ENCODE measurements at places on chromosomes 4 and X.

GRCh38 chr4:121139533-121140222 is 24.4 kb downstream of the TNIP3 start:
- no peak for DNase-seq

- no peak for DNase-seq
Observed at GRCh38 chrX:104370089-104370488, 115.4 kb upstream of the ESX1 start.

DNA sequence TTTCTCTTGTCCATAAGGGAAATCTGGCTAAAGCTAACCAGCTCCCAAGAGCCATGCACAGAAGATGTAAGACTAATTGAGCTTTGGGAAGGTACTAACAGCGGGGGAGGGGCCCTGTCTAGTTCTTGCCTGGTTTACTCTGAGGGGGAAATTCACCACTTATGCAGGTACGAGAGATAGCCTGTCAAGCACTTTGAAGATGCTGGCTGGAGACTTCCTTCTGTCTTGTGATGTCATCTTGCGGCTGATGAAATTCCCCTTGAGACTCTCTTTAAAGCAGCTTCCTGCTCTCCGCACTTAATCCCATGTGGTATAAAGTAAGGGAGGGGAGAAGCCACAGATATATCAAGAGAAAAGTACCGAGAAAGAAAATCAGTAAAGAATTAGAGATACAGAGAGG is 345.3 kb downstream of the MAPK10 start:
- DNase-seq = no peak

DNA sequence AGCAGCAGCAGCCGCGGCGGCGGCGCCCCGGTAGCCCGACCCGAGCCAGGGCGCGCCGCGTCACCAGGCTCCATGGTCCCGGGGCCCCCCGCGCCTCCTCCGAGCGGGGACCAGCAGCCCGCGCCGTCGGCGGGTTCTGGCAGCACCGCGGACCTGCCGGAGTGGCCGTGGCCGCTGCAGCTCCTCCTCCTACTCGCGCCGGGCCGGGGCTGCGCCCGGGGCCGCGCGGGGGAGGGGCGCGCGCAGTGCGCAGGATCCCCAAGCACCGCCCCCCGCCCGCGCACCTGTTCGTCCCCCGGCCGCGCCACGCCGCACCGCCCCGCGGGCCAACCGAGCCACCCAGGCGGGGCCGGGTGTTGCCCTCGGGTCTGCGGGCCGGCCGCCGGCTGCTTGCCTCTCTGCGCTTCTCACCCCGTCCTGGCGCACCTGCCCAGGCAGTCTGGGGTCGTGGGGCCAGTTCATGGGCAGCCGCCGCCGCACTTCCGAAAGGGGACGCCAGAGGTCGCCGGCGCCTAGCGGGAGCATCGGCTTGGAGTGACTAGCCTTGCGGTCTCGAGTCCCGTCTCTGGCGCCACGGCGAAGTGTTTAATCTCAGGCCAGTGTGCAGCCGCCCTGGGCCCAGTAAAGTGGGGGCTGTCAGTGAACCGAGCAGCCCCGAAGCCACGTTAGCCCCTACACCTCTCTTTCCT is at the start of gene SLC9A7:
Gene SLC9A7, minus strand, starts transcription at position 163 of the 689 bp plus-strand sequence. Its CDS starts 89 bp downstream, at position 74.
- no peak for DNase-seq

DNA sequence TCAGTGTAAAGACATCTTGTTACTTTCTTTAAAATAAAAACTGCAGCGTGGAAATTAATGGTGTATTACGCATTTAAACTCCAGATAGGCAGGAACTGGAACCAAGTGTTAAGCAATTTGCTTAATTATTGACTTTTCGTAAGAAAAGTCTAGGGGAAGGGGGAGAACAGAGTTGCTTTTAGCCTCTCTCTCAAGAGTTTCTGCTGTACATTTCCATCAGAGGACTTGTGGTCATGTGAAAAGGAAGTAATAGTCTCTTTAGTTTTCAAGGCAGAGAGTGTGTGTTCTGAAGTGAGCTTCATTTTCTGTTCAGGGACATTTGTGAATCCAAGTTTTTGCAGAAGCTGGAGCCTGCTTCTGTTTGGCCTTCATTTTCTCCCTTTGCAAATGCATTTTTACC is 127.2 kb downstream of the UBE2K start:
- DNase-seq = peak; percentile 32

- DNase-seq = no peak
Observed at GRCh38 chrX:2224161-2224560, 276.6 kb downstream of the DHRSX start.

DNA sequence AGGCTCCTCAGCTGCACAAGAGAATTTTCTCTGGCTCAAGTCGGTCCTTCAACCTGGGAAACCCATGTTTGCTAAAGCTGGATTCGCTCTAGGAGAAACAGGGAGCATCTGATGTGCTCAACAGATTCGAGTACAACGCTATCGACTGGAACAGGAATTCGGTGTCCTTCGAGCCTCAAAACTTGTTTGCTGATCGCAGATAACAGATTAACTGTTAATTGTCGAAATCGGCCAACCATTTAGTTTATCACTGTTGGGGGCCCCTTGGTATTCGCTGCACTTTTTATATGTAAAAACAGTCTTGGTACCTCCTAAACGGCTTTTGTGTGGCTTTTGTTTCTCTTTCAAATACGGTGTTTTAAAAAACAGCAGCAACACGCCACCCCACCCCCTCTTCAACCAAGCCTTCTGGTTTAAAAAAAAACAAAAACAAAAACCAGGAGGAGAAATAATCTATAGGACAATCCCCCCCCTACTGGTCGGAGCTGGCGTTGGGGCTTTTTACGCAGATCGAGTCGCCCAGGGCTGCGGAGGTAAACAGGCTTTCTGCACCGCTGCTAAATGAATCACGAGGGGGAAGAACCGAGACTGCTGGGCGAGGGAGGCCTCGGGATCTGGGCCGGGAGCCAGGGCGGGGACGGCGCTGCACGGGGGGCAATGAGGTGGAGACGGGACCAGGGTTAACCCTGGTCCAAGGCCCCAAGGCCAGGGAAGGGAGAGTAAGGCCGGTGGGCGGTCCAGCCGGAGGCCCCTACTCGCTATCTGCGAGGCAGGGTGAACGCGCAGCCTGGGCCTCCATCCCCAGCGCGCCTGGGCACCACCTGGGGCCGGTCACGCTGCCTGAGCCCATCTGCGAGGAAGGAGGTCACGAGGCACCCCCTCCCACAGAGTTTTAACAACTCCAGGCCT is 71.7 kb upstream of the BCOR start:
- DNase-seq = peak; percentile 43

- no peak for DNase-seq
Observed at GRCh38 chr4:119521268-119521667, 107.3 kb downstream of the PDE5A start.

GRCh38 chr4:12122316-12122715 is 693.6 kb upstream of the HS3ST1 start:
- DNase-seq = no peak

DNA sequence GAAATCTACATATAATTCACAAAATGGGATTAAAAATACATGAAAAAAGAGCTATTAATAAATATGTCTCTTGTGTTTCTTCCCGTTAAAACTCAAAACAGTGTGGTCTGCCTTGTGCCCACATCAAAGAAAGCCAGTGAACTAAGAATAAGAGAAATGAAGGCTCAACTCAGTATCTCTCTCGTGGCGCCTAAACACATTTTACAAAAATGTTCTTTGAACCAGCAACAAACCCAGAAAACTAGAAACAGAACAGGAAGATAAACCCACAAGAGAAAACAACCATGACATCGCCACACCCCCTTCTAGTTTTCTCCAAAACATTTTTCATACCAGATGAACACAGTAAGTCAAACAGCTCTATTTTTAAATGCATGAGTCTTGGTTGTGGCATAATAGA is 130.1 kb downstream of the DCHS2 start:
- DNase-seq = no peak

- DNase-seq = no peak
Observed at GRCh38 chr4:143357161-143357845, 20.6 kb downstream of the GAB1 start.

DNA sequence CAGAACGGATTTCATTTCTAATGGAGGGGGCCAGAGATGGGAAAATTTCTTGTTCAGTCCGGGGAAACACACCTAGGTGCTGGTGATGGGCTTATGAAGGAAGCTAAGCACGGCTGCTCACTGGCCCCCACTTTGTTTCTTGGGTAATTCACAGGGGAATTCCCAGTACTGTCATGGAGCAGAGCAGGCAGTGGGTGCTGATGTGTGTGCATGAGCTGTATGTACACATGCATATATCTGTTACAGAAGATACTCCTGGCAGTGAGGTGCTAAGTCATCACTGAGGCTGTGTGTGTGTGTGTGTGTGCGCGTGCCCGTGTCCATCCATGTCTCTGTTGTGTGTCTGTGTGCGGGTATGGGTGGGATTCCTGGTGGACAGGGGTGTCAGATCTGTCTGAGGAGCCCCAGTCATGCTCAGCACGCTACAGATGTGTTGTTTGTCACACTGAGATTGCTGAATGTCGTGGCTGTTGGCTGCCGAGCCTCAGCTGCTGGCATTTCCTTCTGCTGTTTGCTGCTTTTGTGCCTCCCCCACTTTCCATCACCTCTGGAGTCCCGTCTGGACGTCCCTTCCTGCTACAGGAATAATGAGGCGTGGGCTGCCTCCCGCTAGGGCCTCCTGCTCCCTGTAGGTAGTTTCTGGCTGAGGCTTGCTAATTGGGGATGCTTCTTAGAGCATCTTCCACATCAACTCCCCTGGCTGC is 53.3 kb downstream of the JADE1 start:
- DNase-seq = no peak

DNA sequence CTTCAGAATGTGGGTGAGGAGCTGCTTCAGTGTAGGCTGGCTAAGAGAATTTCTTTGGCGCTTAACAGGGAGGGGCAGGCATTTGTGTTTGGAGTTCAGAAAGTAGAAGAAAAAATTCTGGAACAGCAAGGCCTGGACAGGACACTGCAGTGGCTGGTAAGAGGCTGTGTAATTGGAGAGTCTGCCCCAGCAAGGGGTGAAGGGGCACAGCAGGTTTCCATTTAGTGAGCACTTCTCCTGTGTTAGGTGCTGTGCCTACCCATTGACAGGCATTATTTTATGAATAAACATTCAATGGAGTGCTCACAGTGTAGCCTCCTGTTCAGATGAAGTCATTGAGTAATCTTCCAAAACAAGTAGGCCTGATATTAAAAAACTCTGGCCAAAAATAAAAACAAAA is 10.7 kb upstream of the CPE start:
- DNase-seq = no peak

GRCh38 chrX:109360301-109360700 is 121.6 kb downstream of the GUCY2F start:
- DNase-seq = no peak

- no peak for DNase-seq
Observed at GRCh38 chr4:3797831-3798790, 31.9 kb downstream of the ADRA2C start.

DNA sequence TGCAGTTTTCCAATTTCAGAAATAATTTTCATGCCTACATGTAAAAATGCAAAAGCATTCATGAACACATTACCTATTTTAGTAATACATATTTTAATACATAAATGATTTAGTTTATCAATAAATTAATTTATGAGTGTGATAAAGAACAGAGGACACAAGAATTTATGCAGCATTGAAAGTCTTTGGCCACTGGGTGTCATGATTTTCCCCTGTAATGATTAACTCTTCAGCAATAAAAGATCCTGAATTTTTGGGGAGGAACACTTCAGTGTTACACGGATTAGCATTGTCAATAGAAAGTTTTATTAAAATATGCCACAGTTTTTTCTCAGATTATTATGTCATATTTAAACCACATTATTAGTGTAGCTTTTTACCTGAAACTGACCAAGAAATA is 8.6 kb upstream of the VCX2 start:
- no peak for DNase-seq

DNA sequence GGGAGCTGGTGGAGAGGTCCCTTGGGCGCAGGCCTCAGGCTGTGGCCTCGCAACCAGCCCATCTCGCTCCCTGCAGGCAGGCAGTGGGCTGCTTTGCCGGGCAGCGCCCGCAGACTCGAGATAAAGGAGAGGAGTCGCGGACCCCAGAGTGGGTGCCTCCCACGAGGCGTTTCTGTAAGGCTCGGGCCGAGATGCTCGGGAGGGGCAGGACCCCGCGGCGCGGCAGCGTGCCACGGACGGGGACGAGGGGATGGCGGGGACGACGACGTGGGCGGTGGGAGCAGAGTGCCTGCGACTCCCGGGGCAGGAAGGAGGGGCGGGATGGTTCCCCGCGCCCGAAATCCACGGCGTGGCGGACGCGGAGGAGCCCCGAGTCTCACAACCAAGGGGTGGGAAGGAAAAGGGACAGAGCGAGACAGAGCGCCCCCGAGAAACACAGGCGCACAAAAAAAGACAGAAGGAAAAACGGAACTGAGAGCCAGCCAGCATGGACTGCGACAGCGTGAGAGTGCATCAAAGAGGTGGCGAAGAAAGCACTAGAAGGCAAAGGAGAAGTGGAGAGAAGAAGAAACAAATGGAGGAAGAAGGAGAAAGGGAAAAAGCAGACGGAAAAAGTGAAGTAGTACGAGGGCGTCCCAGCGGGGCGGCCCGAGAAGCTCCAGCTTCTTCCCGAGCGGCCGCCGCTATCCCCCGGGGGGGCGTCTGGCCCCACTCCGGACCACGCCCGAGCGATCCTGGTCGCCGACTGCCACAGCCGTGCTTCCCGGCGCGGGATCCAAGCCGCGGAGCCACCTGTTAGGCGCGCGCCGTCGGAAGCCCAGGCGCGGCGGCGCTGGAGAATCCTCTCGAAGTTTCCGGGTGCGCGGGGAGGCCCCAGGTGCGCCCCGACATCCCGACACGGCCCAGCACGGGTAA is 1.5 kb downstream of the BEND4 start:
- no peak for DNase-seq

GRCh38 chrX:10146346-10146745 is 10.4 kb upstream of the CLCN4 start:
- no peak for DNase-seq

DNA sequence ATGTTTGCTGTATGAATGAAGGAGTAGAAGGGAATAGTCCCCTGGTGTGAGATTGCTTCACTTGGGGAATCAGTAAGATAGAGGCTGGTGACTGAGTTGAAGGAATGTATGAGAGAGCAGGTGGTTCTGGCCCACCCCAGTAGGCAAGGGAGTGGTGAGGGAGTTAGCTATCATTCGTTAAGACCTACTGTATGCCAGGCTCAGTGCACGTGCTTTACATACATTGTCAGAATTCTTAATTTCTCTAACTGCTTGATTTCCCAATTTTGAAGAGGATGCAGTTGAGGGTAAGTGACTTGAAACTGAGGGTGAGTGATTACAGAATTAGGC is 700 bp downstream of the VMA21 start:
- DNase-seq = no peak

- DNase-seq = no peak
Observed at GRCh38 chr4:24888475-24889344, 24.1 kb downstream of the CCDC149 start.
